ENCODE measurements at places on chromosomes 1 and 21.
A peak's percentile ranks its signal among the peaks of the same experiment; 100 is the strongest.

- no peak for DNase-seq
Observed at GRCh38 chr1:86852289-86852688, 61.6 kb downstream of the SELENOF start.

GRCh38 chr1:27606708-27607238, 2.8 kb upstream of the AHDC1 start:
- peak; percentile 51 for DNase-seq

DNA sequence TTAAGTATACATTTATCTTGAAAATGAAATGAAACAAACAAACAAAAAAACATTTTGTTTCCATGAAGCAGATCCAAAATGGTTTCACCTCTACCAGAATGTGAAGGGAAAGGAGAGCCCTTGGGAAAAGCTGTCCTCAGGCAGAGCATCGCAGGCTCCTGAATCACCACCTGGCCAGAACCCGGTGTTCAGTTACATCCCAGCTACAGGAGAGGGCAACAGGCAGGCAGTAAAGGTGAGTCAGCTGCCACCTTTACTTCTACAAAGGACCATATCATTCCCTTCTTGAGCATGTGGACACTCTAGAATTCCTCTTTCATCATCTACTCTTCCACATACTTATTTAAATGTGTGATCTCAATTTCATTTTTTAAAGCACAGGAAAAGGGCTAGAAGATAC, 151.2 kb downstream of the PIGK start:
- no peak for DNase-seq

DNA sequence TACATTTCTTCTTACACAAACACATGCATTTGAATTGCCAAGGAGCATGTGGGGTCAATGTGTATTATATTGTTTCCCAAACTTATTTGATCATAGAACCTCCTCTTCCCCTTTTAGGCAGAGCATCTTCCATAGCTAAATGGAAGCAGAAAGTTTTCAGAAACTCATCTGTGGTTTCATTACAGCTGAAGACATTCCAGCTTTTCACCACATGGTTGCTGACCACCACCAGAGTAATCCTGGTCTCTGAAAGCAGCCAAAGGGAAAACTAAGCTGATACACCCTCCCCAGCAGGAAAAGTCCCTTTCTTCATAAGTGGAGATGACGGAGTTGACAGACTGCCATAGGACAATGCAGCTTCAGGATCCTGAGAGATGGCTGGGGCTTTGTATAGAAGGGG, 30.2 kb upstream of the OTUD3 start:
- DNase-seq = no peak

DNA sequence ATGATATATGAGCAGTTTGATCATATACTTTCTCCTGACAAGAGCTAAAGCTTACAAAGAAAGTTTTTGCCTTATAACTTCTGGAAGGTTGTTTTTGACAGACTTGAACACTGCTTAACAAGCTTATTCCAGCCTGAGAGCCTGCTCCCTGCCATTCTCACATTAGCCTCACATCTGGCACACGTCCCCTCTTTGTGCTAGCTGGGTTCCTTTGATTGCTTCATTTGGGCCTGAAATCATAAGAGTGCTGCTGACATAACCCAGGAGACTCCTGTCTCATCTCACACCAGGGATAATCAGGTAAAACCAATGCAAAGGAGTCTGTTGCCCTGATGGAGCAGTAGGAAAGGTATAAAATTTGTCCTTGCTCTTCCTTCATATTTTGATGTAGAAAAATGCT, 1411.7 kb upstream of the B3GALT2 start:
- DNase-seq = no peak

- DNase-seq = no peak
Observed at GRCh38 chr1:116735246-116735645, 19.0 kb upstream of the CD2 start.

GRCh38 chr21:14591882-14592281, 45.8 kb upstream of the SAMSN1 start:
- DNase-seq = peak; percentile 87

GRCh38 chr1:82162486-82163420, 362.0 kb downstream of the ADGRL2 start:
- DNase-seq = no peak

- DNase-seq = no peak
Observed at GRCh38 chr1:89932598-89933364, 62.1 kb upstream of the ZNF326 start.

- DNase-seq = no peak
Observed at GRCh38 chr21:39850333-39850732, 16.9 kb upstream of the PCP4 start.

DNA sequence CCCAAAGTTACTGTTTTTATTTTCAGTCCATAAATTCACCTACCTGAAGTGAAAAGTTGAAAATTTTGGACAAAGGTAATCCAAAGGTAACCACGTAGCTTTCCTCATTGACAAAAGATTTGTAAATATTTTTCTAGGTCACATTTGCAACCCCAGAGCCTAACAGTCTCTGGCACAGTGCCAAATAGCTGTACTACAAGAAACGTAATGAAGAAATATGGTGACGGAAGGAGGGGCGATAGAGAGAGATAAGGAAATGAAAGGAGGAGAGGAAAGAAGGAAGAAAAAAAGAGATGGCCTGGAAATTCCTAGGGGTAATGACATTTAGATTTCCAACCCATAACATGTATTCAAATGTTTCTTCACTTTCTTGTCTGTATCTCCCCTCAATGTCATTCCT, 159.4 kb downstream of the BARHL2 start:
- no peak for DNase-seq

GRCh38 chr1:168469690-168470089, 74.1 kb downstream of the XCL2 start:
- DNase-seq = peak; percentile 92

- DNase-seq = no peak
Observed at GRCh38 chr1:216528816-216529215, 105.6 kb upstream of the USH2A start.

DNA sequence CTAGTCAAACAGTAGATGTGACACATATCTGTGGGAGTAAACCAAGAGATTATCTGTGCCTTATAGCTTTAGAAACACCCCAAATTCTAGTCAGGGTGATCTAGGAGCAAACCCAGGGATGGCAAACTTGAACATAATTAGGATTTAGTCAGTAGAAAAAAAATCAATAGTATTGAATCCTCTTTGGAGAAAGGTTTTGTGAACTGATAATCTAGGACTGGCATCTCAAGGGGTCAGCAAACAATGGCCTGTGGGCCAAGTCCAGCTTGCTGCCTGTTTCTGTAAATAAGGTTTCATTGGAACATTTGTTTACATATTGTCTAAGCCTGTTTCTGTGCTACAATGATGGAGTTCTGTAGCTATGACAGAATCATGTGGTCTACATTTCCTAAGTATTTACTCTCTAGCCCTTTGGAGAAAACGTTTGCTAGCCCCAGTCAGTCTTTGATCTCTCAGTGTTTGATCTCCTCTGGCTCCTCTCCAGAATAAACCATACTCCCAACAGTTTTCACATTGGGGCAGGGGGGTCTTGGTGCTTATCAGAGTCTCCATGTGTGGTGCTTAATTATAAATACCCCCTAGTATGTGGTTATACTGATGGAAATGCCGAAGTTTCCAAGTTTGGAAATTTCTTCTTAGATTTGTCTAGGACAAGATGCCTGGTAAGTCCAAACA, 385.8 kb downstream of the NTNG1 start:
- DNase-seq = no peak

GRCh38 chr21:30437010-30437565, 3.0 kb upstream of the KRTAP15-1 start:
- DNase-seq = no peak

DNA sequence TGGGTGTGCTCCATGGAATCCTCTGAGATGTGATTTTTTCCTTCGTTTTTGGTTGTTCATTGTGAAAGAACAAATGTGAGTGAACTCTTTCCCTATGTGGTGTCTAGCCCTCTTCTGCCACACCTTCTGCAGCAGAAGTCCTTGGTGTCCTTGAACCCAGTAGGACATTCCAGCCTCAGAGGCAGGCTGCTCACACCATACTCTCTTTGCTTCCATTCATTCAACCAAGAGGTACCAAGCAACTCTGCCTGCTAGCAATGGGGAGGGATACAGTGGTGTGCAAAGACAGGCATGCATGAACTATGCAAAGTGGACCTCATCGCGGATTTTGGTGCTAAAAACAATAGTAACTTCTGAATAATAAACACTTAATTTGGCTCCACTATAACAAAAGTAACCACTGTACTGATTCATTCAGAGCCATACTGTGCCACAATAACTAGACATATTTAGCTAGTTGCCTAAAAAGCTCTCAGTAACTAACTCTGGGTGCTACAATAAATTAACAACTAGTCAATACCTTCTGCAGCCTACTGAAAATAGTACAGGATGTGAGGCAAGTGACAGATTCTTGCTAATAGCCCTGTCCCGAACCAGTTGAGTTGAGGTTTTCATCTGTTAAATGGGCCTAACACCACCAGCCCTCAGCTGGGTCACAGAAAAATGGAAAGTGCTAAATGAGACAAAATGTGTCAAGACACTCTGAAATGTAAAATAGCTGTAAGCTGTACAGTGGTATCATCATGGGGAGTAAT, 155.4 kb downstream of the SLC45A1 start:
- DNase-seq = no peak

GRCh38 chr1:190832511-190832910, 354.8 kb upstream of the BRINP3 start:
- DNase-seq = no peak

GRCh38 chr1:204031098-204031710, 41.7 kb upstream of the SOX13 start:
- no peak for DNase-seq

DNA sequence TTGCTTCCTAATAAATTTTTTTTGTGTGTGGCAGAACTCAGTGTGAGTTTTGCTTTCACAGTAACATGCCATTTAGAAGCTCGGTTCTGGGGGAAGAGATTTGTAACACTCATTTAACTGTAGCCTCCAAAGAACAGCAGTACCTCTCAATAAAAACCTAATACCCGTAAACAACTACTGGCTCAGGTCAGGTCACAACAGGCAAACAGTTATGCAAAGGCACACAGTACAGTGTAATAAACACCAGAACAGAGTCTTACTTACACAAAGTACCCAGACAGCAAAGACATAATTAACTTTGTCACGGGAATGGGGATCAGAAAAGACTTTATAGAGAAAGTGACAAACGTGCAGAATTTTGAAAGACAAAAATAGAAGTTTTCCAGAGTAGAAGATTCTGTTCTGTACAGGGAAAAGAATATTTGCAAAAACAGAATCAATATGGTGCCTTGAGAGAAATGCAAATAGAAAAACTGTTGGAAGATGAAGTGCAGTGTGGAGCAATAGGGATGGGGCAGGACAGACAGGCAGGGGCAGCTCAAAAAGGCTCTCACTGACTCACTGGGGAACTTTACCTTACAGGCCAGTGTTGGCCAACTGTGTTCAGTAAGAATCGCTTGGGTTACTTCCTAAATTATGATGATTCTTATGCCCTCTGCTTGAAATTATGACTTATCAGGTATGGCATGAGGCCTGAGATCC, 38.8 kb downstream of the EGLN1 start:
- peak; percentile 58 for DNase-seq

GRCh38 chr1:95021805-95022643, 50.7 kb downstream of the ALG14 start:
- DNase-seq = no peak

DNA sequence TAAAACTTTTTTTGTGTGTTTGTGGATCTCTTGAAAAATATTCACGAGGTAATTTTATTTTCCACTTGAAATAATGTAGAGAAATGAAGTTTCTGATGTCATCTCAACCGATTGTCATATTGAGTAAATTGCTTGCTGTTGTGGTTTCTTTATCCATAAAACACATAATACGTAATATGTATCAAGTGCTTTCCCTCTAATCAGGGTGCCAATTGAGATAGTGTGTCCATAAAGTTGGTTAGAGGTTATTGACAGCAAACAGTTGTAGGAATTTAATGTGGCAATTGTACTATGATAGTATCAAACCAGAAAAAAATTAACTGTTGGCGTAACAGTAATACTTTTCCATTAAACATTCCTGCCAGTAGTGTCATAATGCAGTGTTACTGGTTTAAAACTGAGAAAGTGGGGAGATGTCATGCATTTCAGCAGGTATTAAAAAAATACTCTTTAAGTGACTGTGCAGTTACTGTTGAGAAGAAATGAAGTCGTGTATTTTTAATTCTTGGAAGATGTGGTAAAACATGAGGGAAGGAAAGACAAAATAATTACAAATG, 38.3 kb downstream of the USP25 start:
- DNase-seq = no peak

GRCh38 chr21:36149788-36150711, 6.6 kb upstream of the DOP1B start:
- DNase-seq = peak; percentile 55

- no peak for DNase-seq
Observed at GRCh38 chr1:184052750-184053149, 1.2 kb downstream of the TSEN15 start.

DNA sequence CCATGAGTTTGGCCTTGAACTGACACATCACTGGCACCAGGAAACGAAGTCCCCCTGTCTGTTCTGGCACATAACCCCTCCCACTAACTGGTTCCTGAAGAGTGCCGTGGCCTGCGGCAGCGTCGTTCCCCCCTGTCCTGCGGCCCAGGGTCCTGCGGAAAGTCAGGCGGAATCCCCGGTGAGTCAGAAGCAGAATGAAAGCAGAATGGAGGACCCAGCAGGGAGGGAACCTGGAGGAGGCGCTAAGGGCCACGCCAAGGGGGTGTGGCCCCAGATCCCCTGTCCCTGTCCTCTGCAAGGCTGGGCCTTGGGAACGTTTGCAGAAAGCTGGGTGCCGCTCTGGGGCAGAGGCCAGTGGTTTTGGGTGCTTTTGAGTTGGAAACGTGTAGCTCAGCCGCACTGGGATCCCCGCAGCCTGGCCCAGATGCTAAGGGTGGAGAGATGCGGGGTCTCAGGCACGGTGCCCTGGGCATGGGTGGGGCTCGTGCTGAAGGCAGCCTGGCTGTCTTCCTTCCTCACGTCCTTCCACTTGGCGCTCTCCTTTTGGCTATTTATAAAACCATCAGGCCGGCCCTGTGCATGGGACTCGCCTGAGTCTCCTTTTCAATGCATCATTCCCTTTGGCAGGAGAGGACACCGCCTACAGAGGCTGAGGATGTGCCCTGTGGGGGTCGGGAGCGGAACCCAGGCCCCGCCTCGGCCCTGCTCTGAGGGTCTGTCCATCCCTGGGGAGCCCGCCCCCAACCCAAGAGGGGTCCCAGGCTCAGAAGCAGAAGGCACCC, 36.2 kb downstream of the TP73 start:
- peak; percentile 12 for DNase-seq

Data from fibroblast of mammary gland (primary cell).